ENCODE measurements at places on chromosomes 3 and 15.

DNA sequence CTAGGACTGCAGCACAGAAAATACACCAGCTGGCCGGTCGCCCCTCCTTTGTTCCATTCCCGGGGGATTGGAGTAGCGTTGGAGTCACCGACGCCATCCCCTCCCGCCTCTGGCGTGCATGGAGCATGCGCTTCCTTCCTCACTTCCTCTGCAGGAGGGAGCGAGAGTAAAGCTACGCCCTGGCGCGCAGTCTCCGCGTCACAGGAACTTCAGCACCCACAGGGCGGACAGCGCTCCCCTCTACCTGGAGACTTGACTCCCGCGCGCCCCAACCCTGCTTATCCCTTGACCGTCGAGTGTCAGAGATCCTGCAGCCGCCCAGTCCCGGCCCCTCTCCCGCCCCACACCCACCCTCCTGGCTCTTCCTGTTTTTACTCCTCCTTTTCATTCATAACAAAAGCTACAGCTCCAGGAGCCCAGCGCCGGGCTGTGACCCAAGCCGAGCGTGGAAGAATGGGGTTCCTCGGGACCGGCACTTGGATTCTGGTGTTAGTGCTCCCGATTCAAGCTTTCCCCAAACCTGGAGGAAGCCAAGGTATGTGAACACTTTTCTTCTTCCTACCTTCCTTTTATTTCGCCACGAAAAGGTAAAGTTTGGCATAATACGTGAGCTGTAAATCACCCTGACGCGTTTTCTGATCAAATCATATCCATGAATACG lies at the start of gene SCG3:
Gene SCG3 (plus strand): TSS at position 201 of the 661 bp plus-strand sequence. CDS start 253 bp downstream, at position 454.
- DNase-seq, result no peak

- DNase-seq, result no peak
These were observed 663 bp downstream of the PDCD10 start for GRCh38 chr3:167733961-167734497.

GRCh38 chr3:106323586-106323985 lies 454.8 kb upstream of the CBLB start:
- no peak for DNase-seq

- no peak for DNase-seq
These were observed 82.7 kb downstream of the IL1RAP start for GRCh38 chr3:190596349-190597285.

- DNase-seq, result no peak
These were observed 4.0 kb downstream of the RNF13 start for GRCh38 chr3:149816986-149817385.

DNA sequence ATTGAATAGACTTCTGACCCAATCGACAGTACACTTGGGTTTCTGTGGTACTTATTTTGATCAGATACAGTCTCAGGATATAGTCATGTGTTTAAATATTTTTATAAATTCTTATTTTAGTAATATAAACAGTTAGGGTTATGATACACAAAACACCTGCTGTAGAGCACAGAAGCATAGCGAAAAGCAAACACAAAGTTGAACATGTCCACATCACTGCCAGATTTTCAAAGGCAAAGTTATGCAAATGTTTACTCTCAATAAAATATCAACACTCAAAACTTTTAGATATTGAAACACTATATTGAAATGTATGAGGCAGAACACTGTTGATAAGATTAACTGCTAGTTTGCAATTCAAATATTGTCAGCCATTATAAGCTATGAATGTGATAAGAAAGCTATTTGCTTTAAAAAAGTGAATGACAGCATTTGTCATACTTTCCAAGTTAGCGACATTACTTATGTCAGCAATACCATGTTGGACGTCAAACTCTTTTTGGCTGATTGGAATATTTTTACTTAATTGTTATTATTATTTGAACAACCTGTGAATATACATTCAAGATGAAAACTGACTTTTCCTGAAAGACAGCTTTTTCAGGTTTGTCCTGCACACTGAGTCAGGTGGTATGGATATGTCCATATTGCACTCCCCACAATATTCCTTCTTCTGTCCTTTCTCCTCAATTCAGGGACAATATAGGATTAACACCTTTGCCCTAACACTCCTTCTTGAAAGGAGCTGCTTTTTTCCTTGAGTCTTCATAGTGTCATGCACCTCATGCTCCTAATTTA lies 367.1 kb downstream of the EPHA3 start:
- no peak for DNase-seq

- DNase-seq, result no peak
These were observed 331.4 kb upstream of the CCDC54 start for GRCh38 chr3:107045791-107046190.

- no peak for DNase-seq
These were observed 190.6 kb downstream of the OSBPL10 start for GRCh38 chr3:31790193-31791089.

- no peak for DNase-seq
These were observed 42.0 kb upstream of the SPTSSB start for GRCh38 chr3:161413127-161413854.

GRCh38 chr15:67943475-67943874 lies 103.6 kb upstream of the RNU6-1 start:
- DNase-seq, result no peak

GRCh38 chr3:38297947-38298711 lies 16.0 kb downstream of the SLC22A14 start:
- DNase-seq, result no peak

- no peak for DNase-seq
These were observed 75.4 kb downstream of the XXYLT1 start for GRCh38 chr3:195195321-195196209.

DNA sequence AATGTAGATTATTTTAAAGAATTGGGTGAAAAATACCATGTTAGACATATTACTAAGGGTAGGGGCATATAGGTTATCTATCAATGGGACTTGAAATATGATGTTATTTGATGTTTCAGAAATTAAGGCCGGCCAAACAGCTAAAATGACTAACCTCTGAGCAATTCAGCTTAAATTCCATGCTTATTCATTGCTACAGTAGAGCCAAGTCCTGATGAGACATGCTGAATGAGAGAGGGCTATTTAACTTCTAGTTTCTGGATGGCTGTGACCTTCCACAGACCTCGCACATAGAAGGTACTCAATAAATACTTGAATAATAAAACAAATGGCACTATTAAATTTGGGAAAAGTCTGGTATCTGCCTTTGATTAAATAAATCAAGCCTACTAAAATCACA lies 175.6 kb upstream of the WNT5A start:
- no peak for DNase-seq

DNA sequence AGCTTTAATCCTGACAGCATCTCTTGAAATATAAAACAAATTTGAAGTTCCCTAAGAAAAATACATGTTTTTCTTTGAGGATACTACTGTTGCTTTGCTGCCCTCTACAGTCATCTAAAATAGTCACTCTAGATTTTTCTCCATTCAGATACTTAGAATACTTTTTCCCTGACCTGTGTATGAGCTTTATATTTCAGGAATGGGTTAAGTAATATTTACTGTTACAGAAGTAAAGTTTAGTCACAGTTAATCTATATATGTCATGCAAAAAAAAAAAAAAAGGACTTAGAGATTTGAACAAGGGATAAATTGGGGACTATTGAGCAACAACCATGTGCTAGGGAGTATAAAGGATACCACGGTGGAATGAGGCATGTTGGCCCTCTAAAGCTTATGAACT lies 8.8 kb downstream of the NECTIN3 start:
- no peak for DNase-seq

DNA sequence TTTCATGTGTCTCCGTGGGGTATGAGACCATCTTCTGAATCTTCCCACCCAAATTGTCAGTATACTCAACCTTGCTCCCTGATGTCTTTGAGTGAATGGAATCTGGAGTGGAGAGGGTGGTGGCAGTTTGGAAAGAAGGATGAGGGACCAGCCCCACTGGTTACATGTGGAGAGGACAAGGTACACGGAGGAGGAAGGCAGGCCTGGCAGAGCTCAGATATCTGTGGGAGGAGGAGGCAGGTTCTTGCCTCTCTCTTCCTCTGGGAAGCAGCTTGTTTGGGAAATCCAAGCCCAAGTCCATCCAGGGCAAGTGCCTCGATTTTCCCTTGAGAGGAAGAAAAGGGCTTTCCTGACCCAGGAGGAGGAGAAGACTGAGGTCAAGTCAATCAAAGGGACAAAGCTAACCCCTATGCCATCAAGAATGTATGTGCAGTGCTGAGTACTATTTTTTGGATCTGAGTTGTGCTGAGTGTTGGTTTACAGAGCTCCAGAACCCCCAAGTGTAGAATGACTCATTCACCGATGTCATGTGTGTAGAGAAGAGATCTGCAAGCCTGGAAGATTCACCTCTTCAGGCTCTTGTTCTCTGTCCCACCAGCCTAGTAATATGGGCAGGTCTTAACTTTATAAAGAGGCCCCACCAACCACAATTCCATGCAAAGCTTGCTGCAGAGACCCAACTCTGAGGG lies 19.8 kb upstream of the LOXL1 start:
- no peak for DNase-seq

DNA sequence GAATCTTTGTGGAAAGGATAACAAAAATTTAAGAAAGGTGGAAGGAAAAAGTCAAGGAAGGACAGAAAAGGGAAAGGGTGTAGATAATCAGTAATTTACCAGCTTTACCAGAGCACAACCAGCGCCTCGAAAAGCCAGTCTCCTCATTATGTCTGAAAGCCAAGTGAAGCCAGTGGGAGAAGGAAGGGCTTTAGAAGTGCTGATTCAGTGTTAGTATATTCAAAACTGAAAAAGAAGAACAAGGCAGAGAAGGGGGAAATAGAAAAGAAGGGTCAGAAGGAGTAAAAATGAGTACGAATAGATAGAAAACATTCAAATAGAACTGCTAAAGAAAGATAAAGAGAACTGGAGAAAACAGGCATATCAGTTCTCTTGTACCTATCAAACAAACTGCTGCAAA lies 4.1 kb downstream of the PBRM1 start:
- no peak for DNase-seq

DNA sequence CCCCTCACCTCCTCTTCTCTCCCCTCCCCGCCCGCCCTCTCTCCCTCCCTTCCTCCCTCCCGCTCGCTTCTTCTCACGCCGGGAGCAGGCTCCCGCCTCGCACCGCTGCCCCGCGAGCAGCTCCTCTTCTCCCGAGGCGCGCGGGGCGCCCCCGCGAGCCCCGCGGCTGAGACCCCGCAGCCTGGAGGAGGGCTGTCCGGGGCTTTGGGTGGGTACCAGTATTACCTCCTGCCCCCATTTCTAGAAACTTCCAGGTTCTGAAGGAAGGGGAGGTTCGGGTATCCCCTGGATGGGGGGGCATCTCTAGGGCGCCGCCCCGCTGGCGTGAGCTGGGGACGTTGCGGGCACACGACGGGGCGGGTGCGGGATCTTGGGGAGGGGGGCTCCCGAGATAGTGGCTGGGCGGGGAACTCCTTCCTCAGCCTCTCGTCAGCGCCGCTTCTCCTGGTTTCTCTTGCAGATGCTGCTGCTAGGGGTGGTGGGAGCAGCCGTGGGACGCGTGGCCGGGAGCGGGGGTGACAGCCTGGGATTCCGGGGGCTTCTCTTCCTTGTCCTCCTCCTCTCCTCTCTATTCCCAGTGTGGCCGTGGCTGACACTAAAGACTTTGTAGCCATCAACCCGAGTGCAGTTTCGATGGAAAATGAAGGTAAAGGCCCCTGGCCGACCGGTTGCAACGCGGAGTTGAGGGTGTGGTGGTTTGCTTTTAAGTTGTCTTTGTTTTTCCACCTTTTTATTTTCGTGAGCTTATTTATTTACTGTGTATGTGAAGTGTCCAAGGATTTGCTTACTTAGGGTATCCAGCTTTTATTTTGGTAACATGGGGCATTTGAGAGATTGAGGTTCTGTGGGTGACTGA lies 474 bp downstream of the ATP2C1 start:
- no peak for DNase-seq

All from vagina (tissue), 2 donors.